ENCODE measurements at places on chromosomes 2 and 18.

DNA sequence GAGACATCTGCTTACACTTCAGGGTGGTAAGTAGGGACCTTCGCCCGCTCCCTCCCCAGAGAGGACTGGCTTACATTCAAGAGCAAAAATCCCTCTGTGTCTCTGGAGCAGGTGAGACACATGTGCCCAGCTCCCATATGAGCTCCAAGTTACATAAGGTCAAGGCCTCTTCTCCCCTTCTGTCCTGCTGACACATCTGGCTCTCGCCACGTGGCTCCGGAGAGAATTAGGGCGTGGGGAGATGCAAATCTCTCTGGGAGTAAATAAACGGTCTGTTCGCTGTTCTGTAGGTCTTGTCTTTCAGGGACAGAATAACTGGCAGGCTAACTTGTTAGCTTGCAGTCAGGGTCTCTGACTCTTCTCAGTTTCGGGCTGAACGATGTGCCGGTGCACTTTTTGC, 16.2 kb downstream of the MRO start:
- H3K27ac ChIP-seq, result no peak overlapping the region
- H3K4me1 ChIP-seq, result peaks cover 4% of the 10 kb centered on the region
- no peaks in the 10 kb centered on the region for H3K27me3 ChIP-seq
- DNase-seq, result no peak
- H3K4me3 ChIP-seq, result no peak overlapping the region

DNA sequence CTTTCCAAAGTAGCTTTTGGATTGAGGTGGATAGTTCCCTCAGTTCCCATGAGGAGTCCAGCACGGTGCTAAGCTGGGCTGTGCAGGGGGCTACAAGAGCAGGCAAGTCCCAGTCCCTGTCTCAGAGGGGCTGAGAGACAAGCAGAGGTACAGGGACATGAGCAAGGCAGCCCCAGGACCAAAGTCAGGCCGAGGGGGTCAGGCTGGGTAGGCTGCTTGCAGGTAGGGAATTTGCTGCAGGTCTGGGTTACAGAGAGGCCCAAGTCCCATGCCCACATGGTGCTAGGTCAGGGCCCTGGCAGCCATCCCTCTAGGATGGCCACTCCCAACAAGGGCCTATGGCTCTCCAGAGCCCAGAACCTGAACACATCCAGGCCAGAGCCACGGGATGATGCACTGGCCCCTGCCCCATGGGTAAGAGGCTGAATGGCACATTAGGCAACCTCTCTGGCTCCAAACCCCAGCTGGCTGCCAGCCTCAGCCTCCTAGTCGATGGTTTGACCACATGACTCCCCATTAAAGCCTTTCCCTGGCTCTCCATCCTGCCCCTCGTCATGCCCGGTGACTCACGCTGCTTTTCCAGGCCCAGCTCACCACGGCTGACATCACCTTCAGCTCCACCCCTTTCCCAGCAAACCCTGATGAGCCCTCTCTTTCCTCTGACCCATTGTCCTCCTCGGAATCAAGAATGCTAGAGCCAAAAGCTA, 83.7 kb downstream of the SDC1 start:
- no peaks in the 10 kb centered on the region for H3K27me3 ChIP-seq
- H3K27ac ChIP-seq, result no peak overlapping the region
- peak; percentile 84 for DNase-seq
- peaks cover 37% of the 10 kb centered on the region for H3K4me1 ChIP-seq

GRCh38 chr2:66693076-66693965, 258.4 kb downstream of the MEIS1 start:
- peaks cover 32% of the 10 kb centered on the region for H3K4me1 ChIP-seq
- H3K27ac ChIP-seq, result no peak overlapping the region
- H3K4me3 ChIP-seq, result no peak overlapping the region
- no peak for DNase-seq
- H3K36me3 ChIP-seq, result no peaks in the 10 kb centered on the region

- H3K4me1 ChIP-seq, result peaks cover 29% of the 10 kb centered on the region
- H3K36me3 ChIP-seq, result no peaks in the 10 kb centered on the region
- DNase-seq, result no peak
- no peaks in the 10 kb centered on the region for H3K27me3 ChIP-seq
- no peak overlapping the region for H3K4me3 ChIP-seq
These were observed 126.6 kb upstream of the SLC1A4 start for GRCh38 chr2:64862623-64863022.

- H3K27me3 ChIP-seq, result no peaks in the 10 kb centered on the region
- no peaks in the 10 kb centered on the region for H3K36me3 ChIP-seq
- no peak overlapping the region for H3K4me3 ChIP-seq
- H3K4me1 ChIP-seq, result no peaks in the 10 kb centered on the region
These were observed 69.8 kb downstream of the SLC66A2 start for GRCh38 chr18:79881695-79882094.

Data from cardiac muscle cell (in vitro differentiated cells and primary cell).